GDM1 (cell line): ENCODE measurements at places on chromosomes 12 and 14.

GRCh38 chr14:64060648-64061096, 207.9 kb downstream of the SYNE2 start:
- DNase-seq = no peak

DNA sequence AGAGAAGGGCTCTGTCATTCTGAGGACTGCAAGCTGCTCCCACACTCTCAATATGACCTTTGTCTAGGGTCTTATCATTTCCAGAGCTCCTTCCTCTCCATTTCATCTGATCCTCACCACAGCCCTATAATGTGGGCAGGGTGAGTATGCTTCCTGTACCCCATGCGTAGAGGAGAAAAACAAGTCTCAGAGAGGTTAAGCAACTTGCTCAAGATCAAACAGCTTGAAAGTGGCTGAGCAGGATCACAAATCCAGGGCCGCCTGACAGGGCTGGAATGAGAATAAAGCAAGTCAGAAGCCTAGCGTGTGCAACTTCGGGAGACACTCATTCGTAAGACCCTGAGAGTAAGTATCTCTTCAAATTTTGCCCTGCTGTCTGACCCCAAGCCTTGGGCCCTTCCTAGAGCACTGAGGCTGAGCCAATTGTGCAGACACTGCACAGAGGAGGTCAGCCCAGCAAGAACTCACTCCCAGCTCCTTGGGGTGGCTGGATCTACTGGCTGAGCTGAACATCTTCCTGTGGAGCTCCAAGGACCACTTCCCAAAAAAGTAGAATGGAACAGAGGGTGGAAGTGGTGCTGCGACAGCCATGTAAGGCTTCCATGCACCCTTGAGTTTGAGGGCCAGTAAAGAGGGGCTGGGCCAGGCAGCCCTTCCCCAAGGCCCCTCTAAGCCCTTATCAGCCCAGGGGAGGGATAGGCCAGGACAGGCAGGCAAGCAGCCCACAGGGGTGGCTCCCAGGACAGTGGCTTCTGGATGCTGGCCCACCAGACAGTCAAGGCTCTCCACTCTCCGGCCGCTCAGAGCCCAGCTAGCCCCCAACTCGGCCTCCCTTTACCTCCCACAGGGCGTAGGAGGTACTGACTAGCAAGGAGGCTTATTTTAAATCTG, 10.5 kb downstream of the ZFP36L1 start:
- DNase-seq = peak; percentile 20

DNA sequence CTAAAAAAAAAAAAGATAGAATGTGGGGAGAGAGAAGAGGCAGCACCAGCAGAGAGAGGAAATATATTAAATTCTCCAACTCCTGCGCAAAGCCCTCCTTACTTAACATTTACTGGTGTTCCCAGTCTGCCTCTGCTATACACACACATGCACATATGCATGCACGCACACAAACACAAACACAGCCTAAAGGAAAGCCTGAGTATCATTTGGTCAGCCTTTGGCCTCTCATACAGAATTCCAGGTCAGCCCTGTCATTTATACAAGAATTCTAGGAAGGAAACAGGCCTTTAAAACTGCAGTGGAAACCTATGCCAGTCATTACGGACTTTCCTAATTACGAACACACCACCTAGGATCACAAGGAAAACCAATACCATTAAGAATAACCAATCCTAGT, 269.4 kb downstream of the ITPR2 start:
- no peak for DNase-seq

- no peak for DNase-seq
Observed at GRCh38 chr12:84497819-84498218, 414.8 kb downstream of the SLC6A15 start.

- no peak for DNase-seq
Observed at GRCh38 chr12:43832463-43833168, 3.3 kb upstream of the TMEM117 start.

DNA sequence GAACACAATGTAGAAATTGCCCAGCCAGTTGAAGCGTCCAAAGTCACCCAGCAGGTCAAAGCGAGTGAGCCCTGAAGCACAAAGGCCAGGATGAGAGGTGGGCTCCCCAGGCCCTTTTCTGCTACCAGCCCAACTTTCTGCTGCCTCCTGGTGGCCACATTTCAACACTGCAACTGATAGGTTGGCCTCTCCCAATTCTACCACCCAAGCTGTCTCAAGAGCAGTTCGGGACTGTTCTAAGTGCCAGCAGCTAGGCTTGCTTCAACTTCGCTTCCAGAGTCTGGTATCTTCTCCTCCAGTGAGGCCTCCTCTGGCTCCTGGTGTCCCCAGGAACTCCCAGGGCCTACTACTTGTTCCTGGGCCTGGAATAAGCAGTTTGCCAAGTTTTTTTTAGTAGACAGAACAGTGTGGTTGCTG, 3.4 kb upstream of the DHH start:
- DNase-seq = peak; percentile 56

GRCh38 chr12:8987685-8988084, 1.7 kb upstream of the KLRG1 start:
- DNase-seq = no peak

DNA sequence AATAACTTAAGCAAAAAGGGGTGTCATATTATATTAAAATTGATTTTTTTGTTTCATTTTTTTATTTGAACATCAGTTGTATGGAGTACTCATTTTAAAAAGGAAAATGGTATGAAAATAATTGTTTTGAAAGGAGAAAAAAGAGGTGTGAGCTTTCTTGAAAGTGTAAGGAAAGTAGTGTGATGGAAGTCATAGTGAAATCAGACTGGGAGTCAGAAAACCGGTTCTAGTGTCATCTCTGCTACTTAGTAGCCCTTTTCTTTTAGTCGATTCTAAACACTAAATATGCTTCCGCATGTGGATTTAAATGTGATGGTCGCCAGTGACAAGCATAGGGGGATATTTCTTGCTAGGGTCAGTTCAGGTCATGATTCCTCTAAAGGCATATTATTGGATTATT, 1.8 kb upstream of the DYRK2 start:
- DNase-seq = no peak

GRCh38 chr14:93113678-93114067, 2.1 kb downstream of the ITPK1 start:
- no peak for DNase-seq

DNA sequence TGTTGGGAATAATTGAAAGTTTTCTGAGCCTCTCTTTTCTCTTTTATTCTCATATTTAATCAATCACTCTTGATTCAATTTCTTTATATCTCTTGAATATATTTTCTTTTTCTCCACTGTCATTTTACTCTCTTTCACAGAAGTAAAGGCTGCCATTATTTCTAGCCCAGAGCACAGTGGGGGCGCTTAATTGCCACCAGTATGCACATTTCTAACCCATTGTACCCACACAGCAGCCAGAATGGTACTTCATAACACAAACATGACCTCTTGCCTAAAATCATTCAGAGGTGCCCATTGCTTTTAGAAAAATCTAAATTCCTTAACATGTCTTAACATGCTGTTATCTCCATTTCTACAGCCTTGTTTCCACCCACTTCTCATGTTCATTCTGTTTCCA, 190.2 kb upstream of the LMO3 start:
- DNase-seq = no peak

- DNase-seq = no peak
Observed at GRCh38 chr12:129163461-129163860, 310.2 kb downstream of the GLT1D1 start.

GRCh38 chr14:104870368-104871144, 5.5 kb downstream of the CEP170B start:
- no peak for DNase-seq

GRCh38 chr14:64387232-64387781, 846 bp upstream of the MTHFD1 start:
- no peak for DNase-seq

DNA sequence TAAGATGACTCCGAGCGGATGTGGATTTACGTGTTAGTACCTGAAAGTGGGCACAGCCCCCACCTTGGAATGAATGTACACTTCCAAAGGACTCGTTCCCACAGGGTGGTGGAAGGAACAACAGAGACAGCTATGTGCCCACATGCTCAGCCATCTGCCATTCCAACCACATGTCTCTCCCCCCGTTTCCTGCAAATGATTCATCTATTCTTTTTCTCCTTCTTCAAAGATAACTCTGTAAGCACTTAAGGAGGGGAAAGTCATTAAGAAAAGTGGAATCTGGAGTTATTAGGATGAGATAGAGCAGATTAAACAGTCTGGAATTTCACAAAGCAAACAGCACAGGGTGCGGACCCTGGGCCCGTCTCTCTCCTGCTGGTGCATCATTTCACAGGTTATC, 18.5 kb upstream of the DUSP6 start:
- no peak for DNase-seq

DNA sequence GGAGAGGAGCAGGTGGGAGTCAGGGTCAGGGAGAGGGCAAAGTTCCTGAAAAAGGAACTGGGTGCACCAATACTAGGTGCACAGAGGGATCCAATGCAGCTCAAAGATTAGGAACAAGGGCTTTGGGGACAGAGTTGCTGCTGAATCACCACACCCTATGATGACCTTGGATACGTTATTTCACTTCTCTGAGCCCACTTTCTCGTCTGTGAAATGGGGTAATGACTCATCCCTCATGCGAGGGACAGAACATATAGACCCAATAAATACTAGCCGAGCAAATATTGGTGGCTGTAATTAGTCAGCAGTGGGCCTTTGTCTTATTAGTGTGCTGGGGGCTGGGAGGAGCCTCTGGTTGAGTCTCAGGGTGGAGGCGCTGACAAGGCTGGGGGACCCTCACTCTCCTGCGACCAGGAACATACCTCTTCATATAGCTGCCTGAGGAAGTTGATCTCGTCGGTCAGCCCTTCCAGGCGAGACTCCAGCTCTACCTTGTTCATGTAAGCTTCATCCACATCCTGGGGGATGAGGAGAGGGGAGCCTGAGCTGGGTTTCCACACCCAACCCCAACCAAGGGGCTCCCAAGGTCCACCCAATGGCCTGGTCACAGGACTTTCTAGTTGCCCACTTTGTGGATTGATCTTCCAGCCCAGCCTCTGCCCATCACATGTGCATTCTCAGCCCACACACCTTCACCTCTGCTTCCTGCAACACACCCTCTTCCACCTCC, 4.5 kb downstream of the KRT8 start:
- no peak for DNase-seq

- DNase-seq = no peak
Observed at GRCh38 chr12:81329085-81329484, 251.2 kb downstream of the ACSS3 start.

DNA sequence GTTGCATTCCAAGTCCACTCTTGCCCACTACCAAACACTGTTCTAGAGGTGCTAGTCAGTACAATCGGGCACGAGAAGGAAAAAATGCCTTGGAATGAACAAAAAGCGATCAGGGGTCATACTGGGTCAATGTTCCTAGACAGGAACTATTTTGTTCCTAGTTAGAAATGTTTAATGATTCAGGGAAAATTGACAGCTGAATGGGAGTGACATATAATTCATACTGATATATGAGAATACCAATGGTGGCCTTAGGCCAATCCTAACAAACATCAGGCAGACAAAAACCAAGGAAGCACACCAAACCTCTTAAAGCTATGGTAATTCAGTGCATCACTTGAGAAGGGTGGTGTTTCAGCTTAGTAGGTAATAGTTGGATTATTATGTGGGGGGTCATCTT, 51.1 kb downstream of the ANAPC7 start:
- no peak for DNase-seq

DNA sequence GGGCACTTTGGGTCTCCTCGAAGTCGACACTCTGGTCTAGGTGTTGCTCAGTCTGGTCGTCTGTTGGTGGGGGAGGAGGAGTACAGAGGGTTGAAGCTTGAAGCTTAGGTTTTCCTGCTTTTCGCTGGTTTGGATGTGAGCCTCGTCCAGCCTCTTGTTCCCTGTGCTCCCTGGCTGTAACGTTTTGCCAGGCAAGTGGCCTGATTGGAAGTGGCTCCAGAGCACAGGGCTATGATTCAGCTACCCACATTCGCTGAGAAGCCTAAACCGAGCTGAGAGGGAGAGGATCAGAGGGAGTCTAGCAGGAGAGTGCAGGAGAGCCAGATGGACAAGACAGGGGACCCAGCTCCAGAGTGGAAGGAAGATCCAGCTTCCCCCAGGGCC, 6.1 kb downstream of the HOXC10 start:
- no peak for DNase-seq

DNA sequence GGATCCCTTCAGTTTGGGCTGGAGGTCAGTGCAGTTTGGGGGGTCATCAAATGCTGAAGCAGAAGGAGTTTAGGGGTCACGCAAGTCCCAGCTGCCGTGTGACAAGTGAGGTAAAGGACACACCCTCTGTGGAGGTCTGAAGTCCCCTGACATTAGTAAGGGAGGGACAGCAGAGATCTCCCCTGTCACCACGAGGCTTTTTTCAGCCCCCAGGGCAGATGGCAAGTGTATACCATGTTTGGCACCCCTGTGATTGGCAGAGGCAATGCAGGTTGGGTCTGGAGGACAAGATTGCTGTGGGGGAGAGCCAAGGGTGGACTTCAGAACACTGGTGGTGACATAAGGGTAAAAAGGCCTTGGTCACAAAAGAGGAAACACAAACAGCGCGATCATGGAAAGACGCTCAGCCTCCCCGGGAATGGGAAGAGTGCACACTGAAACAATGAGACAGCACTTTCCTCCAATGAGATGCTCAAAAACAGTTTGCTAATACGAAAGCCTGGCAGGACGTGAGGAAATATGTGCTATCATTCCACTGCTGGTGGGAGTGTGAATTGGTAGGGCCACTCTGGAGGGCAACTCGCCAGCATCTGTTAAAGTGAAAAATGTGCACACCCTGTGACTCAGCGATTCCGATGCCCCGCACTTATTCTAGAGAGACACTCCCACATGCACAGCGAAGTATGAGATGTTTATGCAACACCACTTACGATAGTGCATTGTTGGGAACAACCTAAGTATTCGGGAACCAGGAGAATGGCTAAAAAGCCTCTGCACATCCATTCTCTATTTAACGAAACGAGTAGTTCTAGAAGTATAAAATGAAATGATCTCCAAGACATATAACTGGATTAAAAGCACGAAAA, 14.4 kb upstream of the CD27 start:
- peak; percentile 53 for DNase-seq

- no peak for DNase-seq
Observed at GRCh38 chr12:31029468-31029867, 44.2 kb upstream of the DDX11 start.

DNA sequence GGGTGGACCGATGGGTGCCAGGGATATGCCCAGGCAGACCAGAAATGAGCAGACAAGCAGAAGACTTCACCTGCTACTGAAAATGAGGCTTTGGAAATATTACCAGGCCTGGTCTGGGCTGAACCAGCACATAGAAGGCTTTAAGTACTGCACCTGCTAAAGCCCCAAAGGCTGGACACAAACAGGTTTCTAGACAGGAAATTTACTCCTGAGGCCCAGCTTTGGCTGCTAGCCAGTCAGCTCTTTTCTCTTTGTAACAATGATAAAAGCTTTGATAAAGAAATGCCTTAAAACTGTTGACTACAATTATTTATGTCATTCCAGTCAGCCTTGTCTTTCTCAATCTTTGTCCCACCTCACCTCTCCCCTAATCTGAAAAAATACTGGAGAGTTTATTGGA, 228.9 kb upstream of the EGLN3 start:
- no peak for DNase-seq

- DNase-seq = peak; percentile 95
Observed at GRCh38 chr12:123436017-123436964, at the start of gene RILPL2. TSS of gene RILPL2 (minus strand) at chr12:123436684. CDS start at chr12:123436420, 264 bp downstream.

GRCh38 chr14:94269156-94269555, 23.9 kb downstream of the SERPINA10 start:
- no peak for DNase-seq
